HFFc6 (cell line): ENCODE measurements at places on chromosomes 5 and 9.

GRCh38 chr5:178449163-178450070 is 140.8 kb downstream of the COL23A1 start:
- DNase-seq = no peak

- no peak for DNase-seq
These were observed 20.4 kb upstream of the NTNG2 start for GRCh38 chr9:132141344-132141947.

GRCh38 chr5:150655221-150655620 is 5.8 kb upstream of the MYOZ3 start:
- no peak for DNase-seq

GRCh38 chr9:86771941-86772634 is 175.2 kb downstream of the GAS1 start:
- DNase-seq = no peak

DNA sequence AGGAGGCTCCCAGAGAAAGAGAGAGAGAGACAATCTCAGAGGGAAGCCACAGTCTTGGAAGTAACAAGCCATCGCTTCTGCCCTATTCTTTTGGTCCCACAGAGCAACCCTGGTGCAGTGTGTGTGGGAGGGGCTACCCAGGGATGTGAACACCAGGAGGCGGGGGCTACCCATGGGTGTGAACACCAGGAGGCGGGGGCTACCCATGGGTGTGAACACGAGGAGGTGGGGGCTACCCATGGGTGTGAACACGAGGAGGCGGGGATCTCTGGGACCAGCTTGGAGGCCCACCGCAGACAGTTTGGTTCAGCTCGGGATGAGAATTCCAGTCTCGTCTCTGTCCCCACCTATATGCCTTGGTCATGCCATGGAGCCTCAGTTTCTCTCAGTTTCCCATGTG is 44.9 kb downstream of the HMCN2 start:
- no peak for DNase-seq

DNA sequence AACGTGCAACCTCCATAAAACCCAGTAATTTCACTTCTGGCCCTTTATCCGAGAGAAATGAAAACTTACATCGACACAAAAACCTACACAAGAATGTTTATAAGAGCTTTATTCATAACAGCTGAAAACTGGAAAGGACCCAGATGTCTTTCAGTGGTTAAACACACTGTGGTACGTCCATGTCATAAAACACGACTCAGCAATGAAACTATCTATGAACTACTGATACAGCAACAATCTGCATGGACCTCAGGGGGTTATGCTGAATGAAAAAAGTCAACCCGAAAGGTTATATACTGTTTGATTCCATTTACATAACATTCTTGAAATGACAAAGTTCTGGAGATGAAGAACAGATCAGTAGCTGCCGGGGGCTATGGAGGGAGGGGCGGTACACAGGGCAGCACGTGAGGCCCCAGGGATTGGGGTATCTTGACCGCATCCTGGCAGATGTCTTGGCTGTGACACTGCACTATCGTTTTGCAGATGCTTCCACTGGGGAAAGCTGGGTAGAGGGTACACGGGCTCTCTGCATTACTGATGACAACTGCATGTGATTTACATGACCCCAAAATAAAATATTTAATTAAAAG is 4.1 kb downstream of the CCDC127 start:
- DNase-seq = no peak

DNA sequence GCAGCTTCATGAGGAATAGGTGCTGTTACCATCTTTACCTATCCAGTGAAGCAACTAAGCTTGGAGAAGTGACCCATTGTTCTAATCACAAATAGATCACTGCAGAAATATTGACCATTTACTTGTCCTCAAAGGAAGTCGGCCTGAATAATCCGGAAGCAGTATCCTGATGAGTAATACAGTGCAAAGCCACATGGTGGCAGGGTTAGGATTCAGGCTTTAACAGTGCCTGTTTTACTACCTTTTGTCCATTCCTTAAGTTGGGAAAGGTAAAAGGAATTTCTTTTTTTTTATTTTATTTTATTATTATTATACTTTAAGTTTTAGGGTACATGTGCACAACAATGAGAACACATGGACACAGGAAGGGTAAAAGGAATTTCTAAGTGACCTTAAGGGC is 336.3 kb downstream of the KDM4C start:
- DNase-seq = no peak

- no peak for DNase-seq
These were observed 160.1 kb downstream of the TENT4A start for GRCh38 chr5:6873359-6873758.
